ENCODE measurements at places on chromosomes 12 and 14.

DNA sequence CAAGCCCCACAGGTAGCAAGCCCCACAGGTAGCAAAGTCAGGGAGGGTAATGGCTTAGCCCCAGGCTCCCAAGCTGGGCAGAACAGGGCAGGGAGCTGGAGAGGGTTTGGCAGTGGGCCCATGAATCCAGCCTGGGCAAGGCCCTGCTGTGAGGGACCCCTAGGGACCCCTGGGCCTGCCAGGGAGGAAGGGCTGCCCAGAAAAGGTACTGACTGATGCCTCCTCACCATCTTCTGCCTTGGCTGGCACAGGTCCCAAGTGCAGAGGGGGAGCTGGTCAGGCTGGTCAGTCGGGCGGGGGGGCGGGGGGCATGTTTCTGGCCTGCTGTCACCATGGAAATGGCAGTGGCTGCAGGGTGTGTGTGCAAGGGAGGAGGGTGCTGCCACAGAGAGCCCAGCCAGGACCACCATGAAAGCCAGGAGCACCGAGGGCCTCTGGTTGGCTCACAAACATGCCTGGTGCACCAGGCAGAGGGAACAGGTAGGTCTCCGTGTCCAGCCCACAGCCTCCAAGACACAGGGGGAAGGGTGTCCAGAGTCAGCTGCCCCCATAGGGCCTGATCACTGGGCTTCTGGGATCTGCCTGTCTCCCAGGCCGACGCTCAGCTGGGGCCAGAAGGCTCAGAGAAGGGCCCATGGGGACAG is 1.5 kb upstream of the CRIP2 start:
- no peak for DNase-seq

DNA sequence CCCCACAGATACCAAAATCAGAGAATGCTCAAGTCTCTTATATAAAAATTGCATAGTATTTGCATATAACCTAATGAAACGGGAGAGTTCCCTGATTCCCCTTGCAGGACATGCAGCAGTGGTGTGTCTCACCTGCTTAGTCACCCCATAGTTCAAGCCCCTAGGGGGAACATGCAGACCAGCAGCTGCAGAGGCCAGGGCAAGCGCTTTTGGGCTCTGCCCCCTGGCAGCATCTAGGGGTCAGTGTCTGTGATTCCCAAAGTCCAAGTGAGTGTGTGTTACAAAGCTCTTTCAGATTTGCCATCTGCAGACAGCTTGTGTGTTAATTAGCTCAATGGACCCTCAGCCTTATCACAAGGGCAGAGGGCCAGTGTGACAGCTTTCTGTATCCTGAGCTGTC is 110.1 kb downstream of the DNAI7 start:
- DNase-seq, result no peak

DNA sequence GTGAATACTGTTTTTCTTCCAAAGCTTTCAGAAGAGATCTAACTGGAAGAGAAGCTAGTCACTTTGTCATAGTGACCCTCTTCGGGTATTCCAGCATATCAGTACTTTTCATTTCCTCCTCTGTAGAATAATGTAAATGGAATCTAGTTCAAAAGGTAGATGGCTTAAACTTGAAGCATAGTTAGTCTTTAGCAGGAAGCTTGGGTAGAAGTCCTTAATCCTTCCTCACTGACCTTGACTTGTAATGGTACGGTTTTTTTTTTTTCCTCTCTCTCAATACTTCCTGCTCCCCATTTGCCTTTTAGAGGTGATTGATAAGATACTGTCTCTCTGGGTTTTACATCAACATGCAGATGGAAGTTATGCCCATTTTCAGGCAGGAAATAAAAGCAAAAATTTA is 1.7 kb downstream of the FBXO34 start:
- no peak for DNase-seq

GRCh38 chr12:128637642-128638606 is 185.8 kb downstream of the SLC15A4 start:
- no peak for DNase-seq

- DNase-seq, result no peak
Measured at GRCh38 chr12:119375075-119375882, 40.8 kb downstream of the CCDC60 start.

DNA sequence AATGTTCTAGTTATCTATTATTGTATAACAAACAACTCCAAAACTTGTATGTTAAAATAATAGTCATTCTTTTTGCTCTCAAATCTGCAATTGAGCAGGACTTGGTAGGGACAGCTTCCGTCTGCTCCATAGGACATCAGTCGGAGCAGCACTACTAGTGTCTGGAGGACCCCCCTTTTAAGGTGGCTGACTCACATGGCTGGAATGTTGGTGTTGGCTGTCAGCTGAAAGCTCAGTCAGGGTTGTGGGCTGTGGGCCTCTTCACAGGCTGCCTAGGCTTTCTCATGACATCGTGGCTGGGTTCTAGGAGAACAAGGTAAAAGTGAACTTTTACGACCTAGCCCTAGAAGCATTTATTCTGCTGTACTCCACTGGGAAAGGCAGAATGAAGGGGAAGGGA is 160.6 kb downstream of the ANO4 start:
- no peak for DNase-seq

DNA sequence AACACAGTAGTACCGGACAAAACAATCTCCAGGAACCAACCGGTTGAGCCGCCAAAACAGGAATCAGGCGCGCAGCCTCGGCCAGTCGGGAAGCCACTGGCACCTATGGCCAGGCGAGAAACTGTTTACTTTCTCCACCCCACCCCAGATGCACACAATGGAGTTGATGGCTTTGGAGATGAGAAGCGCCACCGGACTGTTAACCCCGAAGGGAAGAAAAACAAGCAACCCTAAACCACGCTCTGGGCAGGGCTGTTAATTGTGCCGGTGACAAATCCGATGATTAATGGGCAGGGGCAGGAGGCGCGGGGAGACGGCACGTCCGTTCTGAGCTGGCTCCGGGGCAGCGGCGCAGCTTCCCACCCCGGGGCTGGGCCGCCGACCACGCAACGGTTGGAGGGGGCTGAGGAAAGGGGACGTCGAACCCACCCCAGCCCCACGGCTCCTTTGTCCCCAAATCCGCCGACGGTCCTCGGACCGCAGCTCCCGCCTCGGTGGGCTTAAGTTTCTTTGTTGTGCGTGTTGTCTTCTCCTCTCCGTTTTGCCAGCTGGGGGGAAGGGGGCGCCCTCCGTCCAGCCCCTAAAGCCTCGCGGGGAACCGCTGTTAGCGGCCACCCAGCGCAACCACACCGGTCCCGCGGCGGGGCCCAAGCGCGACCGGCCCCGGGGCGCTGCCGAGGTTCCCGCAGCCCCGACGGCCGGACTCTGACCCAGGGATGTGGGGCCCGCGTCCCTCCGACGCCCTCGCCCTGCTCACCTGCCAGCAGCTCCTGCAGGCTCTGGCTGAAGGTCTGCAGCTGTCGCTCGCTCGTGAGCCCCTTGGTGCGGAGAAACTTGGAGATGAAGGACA is 790 bp downstream of the BTG1 start:
- DNase-seq, result peak; percentile 19

- no peak for DNase-seq
Measured at GRCh38 chr14:102930753-102931579, 8.5 kb downstream of the AMN start.

DNA sequence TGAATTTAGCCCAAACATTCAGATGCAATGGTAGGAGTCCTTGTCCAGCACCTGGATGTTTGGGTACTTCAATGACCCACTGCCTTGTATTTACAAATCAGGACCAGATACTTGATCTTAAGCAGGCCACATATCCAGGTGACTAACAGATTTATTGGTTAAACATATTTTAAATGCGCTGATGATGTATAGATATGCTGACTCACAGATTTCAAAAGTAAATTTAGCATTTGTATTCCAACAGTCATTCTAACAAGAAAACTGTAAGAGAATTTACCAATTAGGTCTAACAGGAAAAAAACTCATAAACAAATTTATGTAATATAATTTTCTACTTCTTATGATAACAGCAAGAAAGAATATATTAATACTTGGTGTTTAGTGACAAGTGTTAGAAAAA is 29.4 kb upstream of the MYF6 start:
- DNase-seq, result no peak

- no peak for DNase-seq
Measured at GRCh38 chr12:108257004-108257403, 82.1 kb downstream of the CMKLR1 start.

- DNase-seq, result no peak
Measured at GRCh38 chr12:66739940-66740651, 61.2 kb upstream of the GRIP1 start.

- no peak for DNase-seq
Measured at GRCh38 chr14:75658957-75659356, 1.7 kb downstream of the ERG28 start.

GRCh38 chr12:65951697-65952096 is 127.4 kb downstream of the HMGA2 start:
- no peak for DNase-seq

GRCh38 chr12:19979584-19979983 is 388.8 kb upstream of the PDE3A start:
- DNase-seq, result no peak

DNA sequence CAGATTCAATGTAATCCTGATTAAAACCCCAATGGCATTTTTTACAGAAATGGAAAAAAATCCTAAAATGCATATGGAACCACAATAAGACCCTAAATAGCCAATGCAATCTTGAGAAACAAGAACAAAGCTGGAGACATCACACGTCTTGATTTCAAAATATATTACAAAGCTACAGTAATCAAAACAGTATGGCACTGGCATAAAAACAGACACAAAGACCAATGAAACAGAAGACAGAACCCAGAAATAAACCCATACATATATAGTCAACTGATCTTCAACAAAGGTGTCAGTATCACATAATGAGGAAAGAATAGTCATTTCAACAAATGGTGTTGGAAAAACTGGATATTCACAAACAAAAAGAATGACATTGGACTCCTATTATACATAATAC is 9.4 kb upstream of the ABCC9 start:
- DNase-seq, result no peak

GRCh38 chr12:118465706-118466105 is 89.4 kb downstream of the SUDS3 start:
- no peak for DNase-seq

DNA sequence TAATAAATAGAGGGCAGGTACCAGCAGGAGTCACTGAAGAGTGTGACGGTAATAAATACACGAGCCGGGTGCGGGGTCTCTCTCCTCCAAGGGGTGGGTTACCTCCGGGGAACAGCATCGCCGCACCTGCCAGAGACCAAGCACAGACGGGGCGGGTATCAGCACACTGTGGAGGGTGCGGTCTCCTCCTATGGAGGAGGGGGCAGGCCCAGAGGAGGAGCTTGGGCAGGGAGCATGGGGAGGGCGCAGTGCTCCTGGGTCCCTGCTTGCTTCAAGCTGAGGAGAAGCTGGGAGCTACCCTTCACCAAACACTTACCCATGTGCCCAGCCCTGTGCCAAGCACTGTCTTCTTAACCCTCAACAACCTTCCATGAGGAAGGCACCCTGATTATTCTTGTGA is 12.8 kb downstream of the PGF start:
- no peak for DNase-seq

GRCh38 chr12:50166799-50167048 is 445 bp downstream of the CERS5 start:
- no peak for DNase-seq

- DNase-seq, result no peak
Measured at GRCh38 chr12:95633732-95634465, 82.6 kb upstream of the USP44 start.

- DNase-seq, result no peak
Measured at GRCh38 chr12:12047682-12048081, 23.1 kb upstream of the BCL2L14 start.

- no peak for DNase-seq
Measured at GRCh38 chr12:67305544-67305943, 36.4 kb downstream of the CAND1 start.

DNA sequence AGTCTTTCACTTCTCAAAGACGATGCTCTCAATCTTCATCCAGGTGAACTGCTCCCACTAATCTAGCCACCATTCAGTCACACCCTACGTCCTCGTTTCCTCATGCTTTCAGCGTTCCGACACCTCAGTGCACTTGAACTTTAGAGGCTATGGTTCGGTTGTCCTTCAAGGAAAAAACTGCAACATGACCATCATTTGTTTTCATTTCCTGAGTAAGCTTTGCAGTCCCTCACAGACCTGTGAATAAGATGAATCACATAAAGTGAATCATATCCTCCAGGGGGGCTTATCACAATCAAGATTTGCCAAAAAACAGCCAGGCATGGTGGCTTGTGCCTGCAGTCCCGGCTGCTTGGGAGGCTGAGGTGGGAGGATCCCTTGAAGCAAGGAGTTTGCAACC is 80.2 kb downstream of the TMCC3 start:
- DNase-seq, result no peak

- DNase-seq, result no peak
Measured at GRCh38 chr12:121167232-121167820, 34.6 kb downstream of the P2RX7 start.

- DNase-seq, result no peak
Measured at GRCh38 chr14:95663226-95663797, 22.9 kb upstream of the TCL1B start.

DNA sequence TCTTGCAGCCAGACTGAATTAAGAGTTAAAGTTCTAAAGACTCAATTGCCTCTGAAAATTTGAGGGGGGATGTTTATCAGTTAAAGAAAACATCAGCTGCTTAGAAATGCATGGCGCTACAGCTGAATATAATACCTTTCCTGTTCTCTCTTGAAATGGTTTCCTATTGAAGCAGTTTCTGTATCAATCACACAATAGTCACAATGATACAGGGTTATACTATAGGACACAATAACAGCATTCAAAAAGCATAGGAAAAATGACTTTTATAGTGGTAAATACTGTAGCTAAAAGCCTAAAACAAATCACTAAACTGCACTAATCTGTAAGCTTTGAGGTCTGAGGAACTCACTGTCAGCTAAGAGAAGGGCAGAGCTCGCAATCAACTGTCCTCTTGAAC is 15.2 kb downstream of the MDGA2 start:
- no peak for DNase-seq

DNA sequence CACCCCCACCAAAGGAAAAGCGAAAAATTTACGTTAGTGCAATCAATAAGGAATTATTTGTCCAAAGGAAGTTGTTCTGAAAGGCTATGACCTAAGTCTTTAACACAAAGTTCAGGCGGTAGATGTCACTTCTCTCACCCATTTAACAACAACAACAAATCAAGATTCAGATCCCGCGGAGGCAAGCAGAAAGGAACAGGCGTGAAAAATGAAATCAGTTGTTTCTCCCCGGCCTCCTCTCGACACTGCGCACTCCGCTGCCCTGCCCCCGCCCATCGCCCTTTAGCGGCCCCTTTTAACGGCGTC is 1.4 kb downstream of the DENND5B start:
- DNase-seq, result no peak

GRCh38 chr14:68897559-68898155 is 81.4 kb downstream of the ACTN1 start:
- no peak for DNase-seq

DNA sequence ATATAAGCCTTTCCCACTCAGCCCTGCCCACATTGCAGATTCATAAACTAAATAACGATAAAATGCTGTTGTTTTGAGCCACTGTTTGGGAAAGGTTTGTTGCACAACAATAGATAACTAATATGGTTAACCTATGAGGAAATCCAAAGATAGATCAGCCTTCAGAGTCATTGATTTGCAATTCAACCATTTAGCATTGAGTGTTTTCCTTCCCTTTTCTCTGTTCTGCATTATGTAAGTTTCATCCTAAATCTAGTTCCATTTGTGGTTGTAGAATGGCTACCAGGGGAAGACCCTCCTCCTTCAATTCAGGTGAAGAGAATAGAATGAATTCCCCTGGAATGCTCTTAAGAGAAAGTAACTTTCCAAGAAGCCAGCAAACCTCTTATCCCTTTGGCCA is 19.6 kb downstream of the TC2N start:
- no peak for DNase-seq

Data from NCI-H1930 (cell line).